Cortex of kidney (tissue), 1 donor: ENCODE measurements at places on chromosomes 3 and 15.

DNA sequence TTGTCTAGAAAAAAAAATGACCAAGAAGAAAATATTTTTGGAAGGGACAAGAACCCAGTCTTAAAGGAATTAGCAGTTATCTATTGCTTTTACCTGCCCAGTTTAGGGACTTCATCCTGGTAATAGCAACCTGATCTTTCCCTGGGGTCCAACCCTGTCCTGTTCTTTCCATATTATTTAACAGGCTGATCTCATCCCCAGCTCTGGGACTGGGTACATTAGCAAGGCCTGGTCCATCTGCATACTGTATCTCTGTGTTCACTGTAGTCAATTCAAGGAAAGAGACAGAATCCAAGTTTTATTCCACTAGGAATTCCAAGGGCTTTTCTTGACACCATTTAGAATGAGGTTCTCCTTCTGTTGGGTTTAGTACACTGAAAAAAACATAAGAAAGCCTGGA, 191.7 kb upstream of the GADL1 start:
- no peak for DNase-seq

DNA sequence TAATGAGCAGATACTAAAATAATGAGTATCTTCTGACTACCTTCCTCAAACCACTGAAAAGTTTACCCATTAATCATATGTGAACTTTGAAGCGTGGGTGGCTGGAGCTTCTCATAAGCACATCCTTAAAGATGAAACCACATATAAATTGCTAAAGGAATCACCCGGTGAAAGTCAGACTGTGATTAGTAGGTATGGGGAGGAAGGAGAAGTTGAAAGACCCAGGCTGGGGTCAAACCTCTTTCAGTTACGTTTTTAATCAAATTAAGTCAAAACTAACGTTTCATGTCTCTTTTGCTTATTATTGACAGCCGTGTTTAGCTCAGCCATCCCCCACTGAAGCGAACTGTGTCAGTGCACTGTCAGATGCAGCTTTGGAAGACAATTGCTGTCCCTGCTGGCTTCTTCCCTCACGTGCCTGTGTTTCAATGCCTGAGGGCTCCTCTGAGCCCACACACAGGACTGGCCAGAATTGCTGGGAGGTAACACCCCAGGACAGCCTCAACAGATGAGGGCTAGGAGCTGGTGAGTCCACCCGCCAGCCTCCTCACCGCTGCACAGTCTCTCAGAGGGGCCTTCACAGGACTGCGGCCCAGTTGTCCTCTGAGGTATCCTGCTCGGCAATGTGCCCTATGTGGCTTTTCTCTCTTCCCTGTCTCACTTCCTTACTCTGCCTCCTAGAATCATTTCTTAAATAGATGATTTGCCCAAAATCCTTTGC, 29.3 kb upstream of the SH3BP5 start:
- no peak for DNase-seq

DNA sequence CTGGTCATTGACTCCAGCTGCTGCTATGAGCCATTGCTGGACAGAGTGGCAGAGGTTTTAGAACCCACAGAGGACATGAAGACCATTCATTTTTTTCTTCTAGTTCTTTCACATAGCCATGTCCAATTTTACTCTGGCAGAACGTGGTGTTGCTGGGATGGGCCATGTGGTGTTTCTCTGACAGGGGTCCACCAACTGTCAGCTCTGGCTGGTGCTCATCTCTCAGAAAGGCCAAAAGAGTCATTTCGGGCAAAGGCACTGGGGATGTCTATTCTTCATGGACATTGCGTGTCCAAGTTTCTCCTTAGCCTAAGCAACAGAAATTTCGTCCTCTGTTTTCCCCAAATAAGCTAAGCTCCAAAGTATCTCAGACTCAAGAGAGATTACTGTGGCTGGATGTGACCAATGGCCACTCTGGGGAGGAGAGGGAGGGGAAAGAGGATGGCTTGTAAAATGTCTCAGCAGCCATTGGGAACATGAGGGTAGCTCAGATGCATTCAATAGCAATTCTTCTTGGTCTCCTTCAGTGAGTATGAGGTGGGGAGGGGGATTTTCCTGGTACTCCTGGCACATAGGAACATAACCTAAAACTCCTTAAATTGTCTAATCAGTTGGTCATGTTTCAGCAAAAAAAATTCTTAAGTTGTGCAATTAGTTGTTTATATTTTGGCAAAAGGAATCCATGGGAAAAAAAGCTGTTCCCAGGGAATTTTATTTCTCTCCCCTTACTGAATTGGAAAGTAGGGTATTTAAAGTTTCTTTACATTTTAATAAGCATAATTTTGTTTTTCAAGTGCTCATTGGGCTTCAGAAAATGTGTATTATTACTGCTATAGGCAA, 131.6 kb upstream of the MITF start:
- DNase-seq = no peak

- DNase-seq = no peak
Observed at GRCh38 chr3:190108804-190109203, 11.9 kb downstream of the P3H2 start.

GRCh38 chr15:58224068-58224467, 85.9 kb downstream of the AQP9 start:
- no peak for DNase-seq

DNA sequence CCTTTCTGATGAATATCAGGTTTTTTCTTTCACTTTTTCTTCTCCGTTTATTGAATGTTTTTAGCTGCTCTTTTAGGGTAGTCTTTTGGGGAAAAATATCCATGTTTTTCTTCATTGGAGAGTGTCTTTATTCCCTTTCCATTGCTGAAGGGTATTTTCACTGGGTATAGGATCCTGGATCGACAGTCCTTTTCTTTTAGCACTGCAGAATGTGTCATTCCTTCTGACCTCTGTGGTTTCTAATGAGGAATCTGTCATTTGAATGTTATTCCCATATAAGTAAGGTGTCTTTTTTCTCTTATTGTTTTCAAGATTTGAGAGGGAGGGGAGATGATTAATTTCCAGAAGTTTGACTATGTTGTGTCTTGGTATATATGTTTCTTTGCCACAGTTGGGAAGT, 96.8 kb downstream of the BBX start:
- no peak for DNase-seq

DNA sequence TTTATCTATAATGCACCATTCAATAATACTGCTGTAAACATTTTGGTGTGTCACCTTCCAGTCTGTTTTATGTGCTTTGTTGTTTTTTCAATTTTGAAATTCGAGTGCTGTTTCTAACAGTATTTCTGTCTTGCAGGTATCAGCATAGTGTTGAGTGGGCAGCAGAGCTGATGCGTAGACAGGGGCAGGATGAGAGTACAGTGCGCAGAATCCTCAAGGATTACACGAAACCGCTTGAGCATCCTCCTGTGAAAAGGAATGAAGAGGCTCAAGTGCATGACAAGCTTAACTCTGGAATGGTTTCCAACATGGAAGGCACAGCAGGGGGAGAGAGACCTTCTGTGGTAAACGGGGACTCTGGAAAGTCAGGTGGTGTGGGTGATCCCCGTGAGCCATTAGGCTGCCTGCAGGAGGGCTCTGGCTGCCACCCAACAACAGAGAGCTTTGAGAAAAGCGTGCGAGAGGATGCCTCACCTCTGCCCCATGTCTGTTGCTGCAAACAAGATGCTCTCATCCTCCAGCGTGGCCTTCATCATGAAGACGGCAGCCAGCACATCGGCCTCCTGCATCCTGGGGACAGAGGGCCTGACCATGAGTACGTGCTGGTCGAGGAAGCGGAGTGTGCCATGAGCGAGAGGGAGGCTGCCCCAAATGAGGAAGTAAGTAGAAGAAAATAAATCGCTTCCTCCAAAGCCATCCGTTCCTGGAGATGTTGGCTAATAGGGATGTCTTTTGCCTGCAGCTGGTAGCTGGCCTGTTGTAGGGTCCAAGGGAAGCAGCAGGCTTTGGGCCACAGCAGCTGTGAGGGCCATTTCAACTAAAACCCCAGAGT, 19.1 kb downstream of the TSEN2 start:
- no peak for DNase-seq

- no peak for DNase-seq
Observed at GRCh38 chr3:30527720-30528119, 78.7 kb upstream of the TGFBR2 start.
